Mesenchymal stem cell (in vitro differentiated cells and primary cell): ENCODE measurements at places on chromosomes 3 and 15.

DNA sequence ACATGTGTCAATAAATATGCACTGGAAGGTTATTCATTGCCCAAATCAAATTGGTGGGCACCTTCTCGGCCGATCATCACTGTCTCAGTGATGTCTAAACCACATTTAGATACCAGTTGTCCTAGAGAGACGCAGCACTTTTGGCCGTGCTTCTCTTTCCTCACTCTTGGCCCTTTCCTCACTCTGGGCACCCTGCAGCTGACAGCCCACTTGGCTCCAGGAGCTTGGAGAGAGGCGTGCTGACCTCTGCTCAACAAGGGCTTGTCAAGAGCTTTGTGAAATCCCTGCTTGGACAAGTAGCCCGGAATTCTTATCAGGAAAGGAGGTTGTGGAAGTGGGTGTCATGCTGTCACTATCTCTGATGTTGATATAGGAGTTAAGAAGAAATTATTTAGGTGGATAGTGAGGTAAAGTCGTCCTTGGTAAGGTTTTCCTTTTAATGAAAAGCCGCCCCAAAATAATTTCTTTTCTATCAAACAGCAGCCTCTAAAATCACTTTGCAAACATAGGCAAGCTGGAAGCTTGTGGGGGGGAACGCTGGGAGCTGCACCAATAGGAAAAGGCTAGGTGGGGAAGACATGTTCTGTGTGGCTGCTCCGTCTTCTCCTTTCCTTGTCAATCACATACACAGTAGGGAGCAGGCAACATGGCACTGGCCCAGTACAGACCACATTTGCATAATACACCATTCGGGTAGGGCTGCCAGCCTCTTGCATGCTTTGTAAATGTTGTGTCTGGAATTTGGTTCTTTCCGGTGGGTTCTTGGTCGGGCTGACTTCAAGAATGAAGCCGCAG lies 126.8 kb upstream of the UBE3A start:
- no peaks in the 10 kb centered on the region for H3K27me3 ChIP-seq
- DNase-seq: no peak
- no peak overlapping the region for H3K4me3 ChIP-seq
- no peaks in the 10 kb centered on the region for H3K36me3 ChIP-seq
- H3K4me1 ChIP-seq: no peaks in the 10 kb centered on the region
- H3K27ac ChIP-seq: no peak overlapping the region

- DNase-seq: no peak
- no peaks in the 10 kb centered on the region for H3K36me3 ChIP-seq
- H3K27me3 ChIP-seq: peaks cover 5% of the 10 kb centered on the region
- no peak overlapping the region for H3K4me3 ChIP-seq
Observed at GRCh38 chr3:134860141-134860540, 65.1 kb downstream of the EPHB1 start.

- no peaks in the 10 kb centered on the region for H3K4me1 ChIP-seq
- DNase-seq: no peak
- no peaks in the 10 kb centered on the region for H3K36me3 ChIP-seq
- no peak overlapping the region for H3K27ac ChIP-seq
- H3K4me3 ChIP-seq: no peak overlapping the region
Observed at GRCh38 chr15:85162237-85162636, 180.6 kb downstream of the PDE8A start.

GRCh38 chr3:31041161-31041978 lies 146.9 kb upstream of the GADL1 start:
- DNase-seq: peak; percentile 49
- H3K36me3 ChIP-seq: no peaks in the 10 kb centered on the region
- H3K4me3 ChIP-seq: no peak overlapping the region

DNA sequence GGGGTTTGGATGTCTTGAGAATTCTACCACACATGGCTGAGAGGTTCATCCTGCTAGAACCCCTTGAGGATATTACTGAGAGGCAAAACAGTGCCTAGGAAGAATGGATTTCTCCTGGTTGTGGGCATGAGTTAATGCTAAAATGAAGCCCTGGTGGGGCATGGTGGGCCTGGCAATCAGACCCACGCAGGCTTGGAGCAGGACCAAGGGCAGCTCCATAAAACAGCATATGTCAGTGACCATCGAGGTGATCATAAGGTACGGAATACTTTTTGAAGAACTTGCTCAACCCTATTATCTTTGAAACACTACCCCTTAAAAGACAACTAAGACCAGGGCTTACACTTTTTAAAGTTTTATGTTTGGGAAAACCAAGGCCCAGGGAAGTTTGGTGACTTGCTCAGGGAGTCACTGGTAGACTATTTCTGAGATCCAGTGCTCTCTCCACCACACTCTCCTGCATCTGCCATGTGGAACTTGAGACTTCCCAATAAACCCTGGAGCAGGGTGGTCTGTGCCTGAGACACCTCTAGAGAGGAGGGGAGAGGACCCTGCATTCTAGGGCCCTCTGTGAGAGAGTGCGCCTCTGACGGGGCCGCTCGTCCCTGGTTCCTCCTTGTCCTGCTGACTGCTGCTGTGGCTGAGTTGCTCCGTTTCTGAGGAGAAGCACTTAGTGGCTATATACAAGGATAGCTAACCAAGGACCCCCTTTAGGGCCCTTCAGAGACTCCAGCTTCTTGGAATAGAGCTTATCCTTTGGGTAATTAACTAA lies 28.0 kb upstream of the TIMP4 start:
- no peak overlapping the region for H3K4me3 ChIP-seq
- no peaks in the 10 kb centered on the region for H3K36me3 ChIP-seq
- no peak for DNase-seq
- no peaks in the 10 kb centered on the region for H3K27me3 ChIP-seq
- H3K4me1 ChIP-seq: peaks cover 14% of the 10 kb centered on the region

GRCh38 chr3:19645093-19645492 lies 288.9 kb downstream of the EFHB start:
- no peak overlapping the region for H3K27ac ChIP-seq
- DNase-seq: no peak
- H3K27me3 ChIP-seq: no peaks in the 10 kb centered on the region
- H3K36me3 ChIP-seq: no peaks in the 10 kb centered on the region
- no peaks in the 10 kb centered on the region for H3K4me1 ChIP-seq

GRCh38 chr3:58495101-58495500 lies 3.2 kb downstream of the KCTD6 start:
- no peak overlapping the region for H3K4me3 ChIP-seq
- peaks cover 3% of the 10 kb centered on the region for H3K36me3 ChIP-seq
- H3K4me1 ChIP-seq: peaks cover 6% of the 10 kb centered on the region
- no peaks in the 10 kb centered on the region for H3K27me3 ChIP-seq
- no peak for DNase-seq
